Endothelial cell (in vitro differentiated cells): ENCODE measurements at places on chromosomes 6 and 20. TPM values are rescaled to one million over a fixed set of nuclear protein-coding genes. Genes with fewer than 3 reads are reported as not detected.

The SNTA1 gene
- total RNA-seq, result 1.6 TPM

The CLPSL2 gene
- not detected for total RNA-seq

The EMILIN3 gene
- total RNA-seq, result 0.28 TPM

The CCN6 gene
- total RNA-seq, result not detected

The NKX2-2 gene
- total RNA-seq, result 0.82 TPM

The FAM217A gene
- total RNA-seq, result not detected

The IRF4 gene
- total RNA-seq, result not detected

The HLA-DQB1 gene
- 22.0 TPM for total RNA-seq

The TPD52L1 gene
- total RNA-seq, result 118 TPM

The PTK7 gene
- 208 TPM for total RNA-seq

The TTK gene
- 6.6 TPM for total RNA-seq

The ALDH8A1 gene
- 0.15 TPM for total RNA-seq

The UTRN gene
- total RNA-seq, result 164 TPM

DNA sequence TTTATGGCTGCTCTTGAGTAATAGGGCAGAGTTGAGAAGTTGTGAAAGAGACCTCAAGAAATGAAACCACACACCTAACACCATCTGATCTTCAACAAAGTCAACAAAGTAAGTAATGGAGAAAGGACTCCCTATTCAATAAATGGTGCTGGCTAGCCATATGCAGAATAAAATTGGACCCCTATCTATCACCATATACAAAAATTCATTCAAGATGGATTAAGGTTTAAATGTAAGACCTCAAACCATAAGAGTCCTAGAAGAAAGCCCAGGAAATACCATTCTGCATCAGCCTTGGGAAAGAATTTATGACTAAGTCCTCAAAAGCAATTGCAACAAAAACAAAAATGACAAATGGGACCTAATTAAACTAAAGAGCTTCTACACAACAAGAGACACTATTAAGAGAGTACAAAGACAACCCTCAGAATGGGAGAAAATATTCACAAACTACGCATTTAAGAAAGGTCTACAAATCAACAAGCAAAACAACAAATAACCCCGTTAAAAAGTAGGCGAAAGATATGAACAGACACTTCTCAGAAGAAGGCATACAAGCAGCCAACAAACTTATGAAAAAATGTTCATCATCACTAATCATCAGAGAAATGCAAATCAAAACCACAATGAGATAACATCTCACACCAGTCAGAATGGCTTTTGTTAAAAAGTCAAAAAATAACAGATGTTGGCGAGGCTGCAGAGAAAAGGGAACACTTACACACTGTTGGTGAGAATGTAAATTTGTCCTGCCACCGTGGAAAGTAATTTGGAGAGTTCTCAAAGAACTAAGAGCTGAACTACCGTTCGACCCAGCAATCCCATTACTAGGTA is 4.0 kb downstream of the MAP3K5 start:
- peaks cover 3% of the 10 kb centered on the region for H3K36me3 ChIP-seq
- H3K4me1 ChIP-seq, result peaks cover 21% of the 10 kb centered on the region
- no peak overlapping the region for H3K4me3 ChIP-seq
- DNase-seq, result no peak
- peaks cover 6% of the 10 kb centered on the region for H3K27me3 ChIP-seq

DNA sequence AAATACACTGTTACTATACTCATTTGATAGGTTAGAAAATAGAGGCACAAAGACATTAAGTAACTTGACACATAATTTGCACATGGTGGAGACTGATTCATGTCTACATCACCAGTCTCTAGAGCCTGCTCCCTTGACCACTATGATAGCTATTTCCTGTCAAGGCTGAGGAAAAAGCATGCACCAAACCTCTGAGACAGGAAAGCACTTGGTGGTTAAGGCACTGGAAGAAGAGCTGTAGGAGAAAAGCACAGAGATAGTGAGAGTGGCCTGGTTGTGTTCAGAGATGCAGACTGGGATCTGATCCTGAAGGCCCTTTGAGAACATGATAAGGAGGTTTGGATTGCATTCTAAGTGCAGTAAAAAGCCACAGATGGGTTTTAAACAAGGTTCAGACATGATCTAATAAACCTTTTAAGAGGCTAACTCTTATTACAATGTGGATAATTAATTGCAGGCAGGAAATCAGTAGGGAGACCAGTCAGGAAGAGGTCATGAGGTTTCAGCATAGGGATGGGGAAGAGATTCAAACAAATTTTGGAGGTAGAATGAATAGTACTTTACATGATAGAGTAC is 168.9 kb downstream of the PHF3 start:
- no peaks in the 10 kb centered on the region for H3K36me3 ChIP-seq
- H3K27ac ChIP-seq, result peak overlapping the region; percentile 65
- no peaks in the 10 kb centered on the region for H3K27me3 ChIP-seq
- DNase-seq, result no peak
- no peak overlapping the region for H3K4me3 ChIP-seq

DNA sequence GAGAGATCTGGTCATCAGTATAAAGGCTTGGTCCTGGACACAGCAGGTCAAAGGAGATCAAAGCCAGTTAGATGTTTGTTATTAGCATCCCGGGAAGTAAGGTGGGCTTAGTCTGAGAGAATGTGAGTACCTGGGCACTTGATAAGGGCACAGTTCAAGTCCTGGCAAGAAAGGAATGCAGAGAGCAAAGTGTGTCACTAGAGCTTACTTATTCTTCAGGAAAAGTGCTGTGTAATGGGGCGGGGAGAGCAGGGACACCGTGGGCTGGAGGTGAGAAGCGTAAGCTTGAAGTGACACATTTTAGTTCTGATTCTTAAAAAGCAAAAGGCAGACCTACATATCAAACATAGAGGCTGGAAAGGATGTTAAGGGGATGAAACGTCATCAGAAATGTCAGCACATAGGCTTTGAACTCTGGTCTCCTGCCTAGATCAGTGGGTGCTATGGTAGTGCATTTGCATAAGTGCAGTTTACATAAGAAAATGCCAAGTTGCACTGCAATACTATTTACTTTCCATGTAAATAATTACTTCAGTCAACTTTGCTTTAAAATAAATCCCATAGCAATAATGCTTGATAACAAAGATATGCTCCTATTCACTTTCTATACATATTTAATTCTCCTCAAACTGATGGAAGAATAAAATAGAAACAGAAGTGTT is 2.6 kb downstream of the SAMD5 start:
- H3K4me3 ChIP-seq, result no peak overlapping the region
- DNase-seq, result no peak
- peaks cover 8% of the 10 kb centered on the region for H3K27me3 ChIP-seq
- no peak overlapping the region for H3K27ac ChIP-seq

DNA sequence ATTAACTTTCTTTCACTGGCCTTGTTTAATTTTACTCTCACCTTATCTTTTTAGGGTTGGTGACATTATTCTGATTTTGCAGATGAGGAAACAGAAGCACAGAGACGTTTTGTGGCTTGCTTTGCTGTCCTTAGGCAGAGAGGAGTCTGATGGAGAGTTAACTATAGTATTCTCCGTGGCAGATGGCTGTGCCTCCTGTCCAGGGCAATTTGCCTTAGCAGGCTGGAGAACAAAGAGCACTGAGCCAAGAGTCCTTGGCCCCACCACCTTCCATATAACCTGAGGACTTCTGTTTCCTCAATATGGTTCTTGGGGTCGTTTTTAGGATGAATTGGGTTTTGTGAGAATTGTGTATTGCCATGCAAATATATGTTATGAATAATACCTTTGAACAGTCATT is 71.4 kb upstream of the BACH2 start:
- H3K27me3 ChIP-seq, result no peaks in the 10 kb centered on the region
- H3K36me3 ChIP-seq, result no peaks in the 10 kb centered on the region
- H3K4me1 ChIP-seq, result peaks cover 3% of the 10 kb centered on the region
- no peak overlapping the region for H3K27ac ChIP-seq

GRCh38 chr6:108559097-108559883 is 1.4 kb upstream of the FOXO3 start:
- H3K27ac ChIP-seq, result peak overlapping the region; percentile 89
- H3K4me1 ChIP-seq, result peaks cover 27% of the 10 kb centered on the region
- peaks cover 16% of the 10 kb centered on the region for H3K27me3 ChIP-seq
- DNase-seq, result peak; percentile 70

DNA sequence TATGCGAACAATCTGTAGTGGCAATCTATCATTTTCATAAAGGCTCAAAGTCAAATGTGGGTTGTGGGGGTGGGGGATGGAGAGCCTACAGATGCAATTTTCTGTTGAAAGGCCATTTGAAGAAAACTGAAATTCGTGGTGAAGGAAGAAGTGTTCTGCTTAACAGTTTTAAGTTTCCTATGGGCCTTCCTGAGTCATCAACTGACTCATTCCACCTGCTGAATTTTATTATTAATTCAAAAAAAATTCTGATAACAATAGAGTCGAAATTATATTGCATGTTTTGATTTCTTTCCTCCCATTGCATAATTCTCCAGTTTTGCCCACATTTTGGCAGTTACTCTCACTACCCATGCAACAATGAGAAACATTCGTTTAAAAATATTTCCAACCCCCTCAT is 622.3 kb upstream of the ARID1B start:
- no peaks in the 10 kb centered on the region for H3K4me1 ChIP-seq
- H3K27me3 ChIP-seq, result no peaks in the 10 kb centered on the region
- no peak for DNase-seq
- H3K27ac ChIP-seq, result no peak overlapping the region

DNA sequence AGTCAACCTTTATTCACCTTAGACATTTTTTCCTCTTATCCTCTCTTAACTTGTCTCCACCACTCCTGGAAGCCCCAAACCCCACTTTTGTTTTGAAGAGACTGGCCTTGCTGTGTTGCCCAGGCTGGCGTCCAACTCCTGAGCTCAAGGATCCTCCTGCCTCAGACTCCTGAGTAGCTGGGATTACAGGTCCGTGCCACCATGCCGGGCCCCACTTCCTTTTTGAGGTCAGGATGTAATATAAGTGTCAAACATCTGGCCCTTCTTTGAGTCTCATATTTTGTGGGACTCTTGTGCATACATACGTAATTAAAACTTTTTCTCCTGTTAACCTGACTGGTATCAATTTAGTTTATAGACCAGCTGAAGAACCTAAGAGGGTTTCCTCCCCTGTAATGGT is 1.4 kb upstream of the CDK19 start:
- DNase-seq, result no peak
- peak overlapping the region; percentile 97 for H3K27ac ChIP-seq
- H3K36me3 ChIP-seq, result peaks cover 3% of the 10 kb centered on the region
- peaks cover 19% of the 10 kb centered on the region for H3K27me3 ChIP-seq
- peaks cover 14% of the 10 kb centered on the region for H3K4me1 ChIP-seq

DNA sequence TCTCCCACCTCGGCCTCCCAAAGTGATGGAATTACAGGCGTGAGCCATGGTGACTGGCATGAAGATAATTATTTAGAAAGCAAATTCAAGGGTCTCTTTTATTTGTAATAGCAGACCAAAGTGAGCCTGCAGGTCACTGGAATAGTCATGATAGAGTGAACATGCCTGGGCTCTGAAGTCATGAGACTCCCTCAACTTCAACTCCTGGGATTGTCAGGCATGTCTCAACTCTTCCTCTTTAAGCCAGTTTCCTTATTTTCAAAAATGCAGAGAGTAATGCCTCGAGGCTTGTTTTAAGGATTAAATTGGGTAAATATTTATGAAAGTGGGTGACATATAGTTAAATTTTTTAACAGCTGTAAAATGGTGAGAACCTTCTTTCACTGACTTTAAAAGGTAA is 22.7 kb upstream of the HECA start:
- peaks cover 2% of the 10 kb centered on the region for H3K4me1 ChIP-seq
- H3K36me3 ChIP-seq, result no peaks in the 10 kb centered on the region
- no peak overlapping the region for H3K27ac ChIP-seq
- no peaks in the 10 kb centered on the region for H3K27me3 ChIP-seq

DNA sequence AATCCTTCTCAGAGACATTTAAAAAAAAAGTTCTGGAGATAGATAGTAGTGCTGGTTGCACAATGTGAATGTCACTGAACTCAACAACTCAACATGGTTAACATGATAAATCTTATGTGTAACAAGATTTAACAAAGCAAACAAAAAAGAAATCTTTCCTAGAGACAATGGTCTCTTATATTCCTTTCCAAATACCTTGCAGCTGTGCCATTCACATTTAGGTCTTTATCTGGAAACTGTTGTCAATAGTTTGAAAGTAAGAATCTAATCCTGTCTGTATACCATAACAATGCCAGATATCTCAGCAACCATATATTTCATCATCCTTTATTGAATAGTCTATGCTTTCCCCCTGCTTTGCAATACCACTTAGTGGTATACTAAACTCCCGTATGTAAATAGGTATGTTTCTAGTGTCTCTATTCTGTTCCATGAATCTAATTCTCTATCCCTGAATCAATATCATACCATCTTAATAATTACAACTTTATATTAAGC is 2.1 kb downstream of the SERAC1 start:
- peaks cover 8% of the 10 kb centered on the region for H3K4me1 ChIP-seq
- H3K27me3 ChIP-seq, result peaks cover 6% of the 10 kb centered on the region
- peak overlapping the region; percentile 14 for H3K27ac ChIP-seq
- H3K36me3 ChIP-seq, result peaks cover 4% of the 10 kb centered on the region
- DNase-seq, result no peak
- no peak overlapping the region for H3K4me3 ChIP-seq

GRCh38 chr6:18326001-18326400 is 61.1 kb upstream of the RNF144B start:
- no peaks in the 10 kb centered on the region for H3K36me3 ChIP-seq
- peaks cover 4% of the 10 kb centered on the region for H3K27me3 ChIP-seq
- no peak overlapping the region for H3K27ac ChIP-seq
- no peak overlapping the region for H3K4me3 ChIP-seq

GRCh38 chr6:45494416-45495135 is 116.8 kb upstream of the SUPT3H start:
- H3K27me3 ChIP-seq, result peaks cover 3% of the 10 kb centered on the region
- no peak overlapping the region for H3K4me3 ChIP-seq
- H3K27ac ChIP-seq, result peak overlapping the region; percentile 79
- no peaks in the 10 kb centered on the region for H3K36me3 ChIP-seq
- H3K4me1 ChIP-seq, result peaks cover 44% of the 10 kb centered on the region
- no peak for DNase-seq

- no peaks in the 10 kb centered on the region for H3K36me3 ChIP-seq
- no peak overlapping the region for H3K27ac ChIP-seq
- DNase-seq, result no peak
- peaks cover 17% of the 10 kb centered on the region for H3K4me1 ChIP-seq
Measured at GRCh38 chr6:167528239-167528638, 203.4 kb downstream of the TTLL2 start.

DNA sequence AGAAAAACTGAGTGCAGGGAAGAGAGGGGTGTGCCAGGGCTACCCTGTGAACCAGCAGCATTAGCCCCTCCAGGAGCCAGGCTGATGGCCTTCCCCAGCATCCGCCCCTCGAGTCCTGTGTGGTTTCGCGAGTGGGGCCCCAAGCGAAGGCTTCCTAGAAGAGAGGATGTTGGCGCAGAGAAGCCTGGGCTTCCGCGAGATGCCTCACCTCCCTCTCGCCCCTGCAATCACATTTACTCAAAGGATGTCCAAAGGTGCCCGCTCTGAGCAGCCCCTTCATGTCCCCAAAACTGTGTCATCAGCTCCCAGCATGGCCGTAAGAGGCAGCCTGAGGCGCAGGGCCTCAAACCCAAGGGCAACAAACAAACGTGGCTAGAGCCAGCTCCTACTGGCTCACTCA is 111.7 kb downstream of the PREX1 start:
- H3K36me3 ChIP-seq, result peaks cover 46% of the 10 kb centered on the region
- H3K4me1 ChIP-seq, result peaks cover 42% of the 10 kb centered on the region
- no peak for DNase-seq
- no peak overlapping the region for H3K27ac ChIP-seq

- no peak overlapping the region for H3K4me3 ChIP-seq
- no peak overlapping the region for H3K27ac ChIP-seq
- peaks cover 6% of the 10 kb centered on the region for H3K27me3 ChIP-seq
- H3K4me1 ChIP-seq, result peaks cover 12% of the 10 kb centered on the region
- DNase-seq, result no peak
- H3K36me3 ChIP-seq, result peaks cover 9% of the 10 kb centered on the region
Measured at GRCh38 chr20:56391596-56392131, 351 bp downstream of the AURKA start.
